HS-5 (cell line): ENCODE measurements at places on chromosomes 7 and 10.

DNA sequence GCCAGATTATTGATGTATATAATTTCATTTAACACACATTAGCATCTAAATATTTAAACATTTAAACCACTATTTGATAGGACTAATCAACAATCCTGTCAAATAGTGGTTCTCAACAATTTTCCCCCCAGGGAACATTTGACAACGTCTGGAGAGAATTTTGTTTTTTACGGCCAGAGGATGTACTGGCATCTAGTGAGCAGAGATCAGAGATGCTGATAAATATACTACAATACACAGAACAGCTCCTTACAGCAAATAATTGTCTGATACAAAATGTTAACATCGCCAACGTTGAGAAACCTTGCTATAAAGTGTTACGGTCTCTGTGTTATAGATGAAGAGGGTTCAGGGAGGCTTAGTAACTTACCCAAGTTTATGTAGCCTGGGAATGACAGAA, 25.0 kb upstream of the TMEM229A start:
- no peak for DNase-seq

GRCh38 chr10:4100380-4100779, 315.4 kb upstream of the KLF6 start:
- no peak for DNase-seq

GRCh38 chr7:95102662-95103061, 195.3 kb downstream of the PPP1R9A start:
- peak; percentile 9 for DNase-seq

DNA sequence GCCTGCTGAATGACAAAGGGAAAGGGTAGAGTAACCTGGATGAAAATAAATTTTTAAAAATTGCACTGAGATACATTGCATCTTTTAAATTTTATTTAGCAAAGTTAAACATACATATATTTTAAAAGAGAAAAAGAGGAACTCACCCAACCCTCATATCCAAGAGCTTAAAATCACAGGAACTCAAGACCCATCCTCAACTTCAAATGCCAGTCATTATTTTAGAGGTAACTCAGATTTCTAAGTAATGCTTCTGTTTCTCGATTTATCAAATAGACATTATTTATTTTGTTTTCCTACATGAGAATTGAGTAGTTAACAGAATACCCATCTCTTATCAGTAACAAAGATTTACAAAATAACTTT, 32.4 kb upstream of the KMT2E start:
- no peak for DNase-seq

DNA sequence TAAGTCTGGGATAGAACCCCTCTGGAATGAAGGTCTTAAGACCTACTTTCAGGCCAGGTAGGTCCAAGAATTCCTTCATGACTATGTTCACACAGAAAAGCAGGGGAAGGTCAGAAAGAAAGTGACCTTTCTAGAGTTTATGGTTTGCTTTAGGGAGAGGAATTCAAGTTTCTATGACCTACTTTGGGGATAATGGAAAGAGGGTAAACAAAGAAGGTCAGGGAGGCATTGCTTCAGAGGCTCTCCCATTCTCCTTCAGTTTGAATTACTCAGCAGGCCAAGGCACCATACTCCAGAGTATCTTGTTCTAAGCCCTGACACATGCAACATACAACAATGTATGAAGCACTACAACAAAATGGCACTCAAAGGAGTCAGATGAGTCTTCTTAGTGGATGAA, 11.5 kb upstream of the MACC1 start:
- DNase-seq, result no peak

DNA sequence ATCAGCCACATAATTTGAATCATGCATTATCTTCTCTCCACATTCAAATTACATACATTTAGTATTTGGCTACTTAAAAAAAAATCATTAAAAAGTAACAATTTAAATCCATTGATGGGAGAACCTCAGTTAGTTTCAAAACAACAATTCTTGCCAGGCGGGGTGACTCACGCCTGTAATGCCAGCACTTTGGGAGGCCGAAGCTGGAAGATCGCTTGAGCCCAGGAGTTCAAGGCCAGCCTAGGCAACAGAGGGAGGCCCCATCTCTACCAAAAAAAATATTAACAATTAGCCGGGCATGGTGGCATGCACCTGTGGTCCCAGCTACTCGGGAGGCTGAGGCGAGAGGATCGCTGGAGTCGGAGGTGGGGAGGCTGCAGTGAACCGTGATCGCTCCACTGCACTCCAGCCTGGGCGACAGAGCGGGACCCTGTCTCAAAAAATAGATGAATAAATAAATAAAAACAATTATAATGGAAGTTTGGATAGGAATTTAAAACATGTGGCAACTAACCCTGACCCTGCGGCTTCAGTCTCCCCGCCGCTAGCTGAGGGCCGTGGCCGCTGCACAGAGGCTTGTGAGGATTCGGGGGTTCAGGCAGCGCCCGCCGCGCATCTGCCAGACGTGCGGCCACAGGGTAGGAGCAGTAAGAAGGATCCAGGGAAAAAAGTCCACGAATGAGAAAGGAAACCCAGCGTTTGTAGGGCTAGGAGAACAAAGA, 1.1 kb upstream of the CSGALNACT2 start:
- no peak for DNase-seq

DNA sequence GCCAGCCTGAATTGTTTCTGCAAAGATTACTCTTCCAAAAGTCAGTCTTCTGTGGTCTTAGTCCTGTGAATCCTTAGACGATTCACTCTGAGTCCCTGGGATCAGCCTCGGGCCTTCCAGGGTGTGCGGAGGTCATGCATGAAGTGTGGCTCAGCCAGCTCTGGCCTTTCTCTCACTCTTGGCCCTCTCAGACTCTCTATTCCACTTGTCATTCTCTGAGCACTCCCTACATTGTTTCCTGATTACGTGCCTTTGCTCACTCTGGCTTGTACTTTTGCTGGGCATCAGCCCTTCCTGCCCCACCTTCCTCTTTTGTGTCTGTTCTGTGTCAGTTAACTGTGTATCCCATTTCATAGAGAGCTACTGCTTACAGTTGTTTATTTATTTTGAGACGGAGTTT, 36.0 kb downstream of the CCNY start:
- no peak for DNase-seq
